NCI-H1105 (cell line): ENCODE measurements at places on chromosomes 4 and X.

DNA sequence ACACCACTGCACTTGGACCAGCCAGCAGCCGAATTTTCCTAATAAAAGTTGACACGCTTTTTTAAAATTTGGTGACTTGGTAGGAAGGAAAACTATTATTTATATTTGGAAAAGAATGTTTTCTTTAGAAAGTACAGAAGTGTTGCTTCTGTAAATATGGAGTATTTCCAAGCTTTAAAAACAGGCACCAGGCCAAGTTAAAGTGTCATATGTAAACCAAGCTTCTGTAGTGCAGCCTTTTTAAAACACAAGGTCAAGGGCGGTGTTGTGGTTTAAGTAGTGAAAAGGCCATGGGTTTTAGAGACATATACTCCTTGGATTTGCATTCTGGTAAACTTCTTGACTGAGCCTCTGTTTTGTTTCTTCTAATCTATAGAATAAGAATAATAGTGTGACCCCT, 62.7 kb downstream of the TRIM2 start:
- DNase-seq, result no peak

DNA sequence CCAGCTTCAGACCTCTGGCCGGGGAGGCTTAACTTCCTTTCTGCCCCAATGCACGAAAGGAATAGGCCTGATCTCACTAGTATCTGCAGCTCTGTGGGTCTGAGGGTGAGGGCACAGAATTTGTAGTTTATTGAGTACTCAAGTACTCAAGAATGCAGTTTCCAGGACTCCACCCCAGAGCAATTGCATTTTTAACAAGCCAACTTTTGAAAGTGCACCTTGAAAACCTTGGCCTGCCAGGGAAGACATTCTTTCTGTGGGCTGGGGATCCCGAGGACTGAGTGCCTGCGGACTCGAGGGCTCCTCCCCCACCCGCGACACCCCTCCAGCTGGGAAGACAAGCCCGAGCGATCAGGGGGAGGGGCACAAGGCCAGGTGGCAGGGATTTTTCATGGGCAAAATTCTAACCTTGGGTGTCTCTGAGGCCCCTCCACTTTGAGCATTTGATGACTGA, 22.4 kb downstream of the RS1 start:
- no peak for DNase-seq

DNA sequence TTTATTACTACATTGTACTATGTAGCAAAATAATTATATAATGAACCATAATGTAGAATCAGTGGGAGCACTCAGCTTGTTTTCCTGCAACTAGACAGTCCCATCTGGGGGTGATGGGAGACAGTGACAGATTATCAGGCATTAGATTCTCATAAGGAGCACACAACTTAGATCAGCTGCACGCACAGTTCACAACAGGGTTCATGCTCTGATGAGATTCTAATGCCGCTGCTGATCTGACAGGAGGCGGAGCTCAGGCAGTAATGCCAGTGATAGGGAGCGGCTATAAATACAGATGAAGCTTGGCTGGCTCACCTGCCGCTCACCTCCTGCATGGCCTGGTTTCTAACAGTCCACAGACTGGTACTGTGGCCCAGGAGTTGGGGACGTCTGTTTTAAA, 199.2 kb downstream of the MAB21L2 start:
- no peak for DNase-seq

GRCh38 chr4:17545374-17546140, 30.6 kb downstream of the CLRN2 start:
- no peak for DNase-seq

DNA sequence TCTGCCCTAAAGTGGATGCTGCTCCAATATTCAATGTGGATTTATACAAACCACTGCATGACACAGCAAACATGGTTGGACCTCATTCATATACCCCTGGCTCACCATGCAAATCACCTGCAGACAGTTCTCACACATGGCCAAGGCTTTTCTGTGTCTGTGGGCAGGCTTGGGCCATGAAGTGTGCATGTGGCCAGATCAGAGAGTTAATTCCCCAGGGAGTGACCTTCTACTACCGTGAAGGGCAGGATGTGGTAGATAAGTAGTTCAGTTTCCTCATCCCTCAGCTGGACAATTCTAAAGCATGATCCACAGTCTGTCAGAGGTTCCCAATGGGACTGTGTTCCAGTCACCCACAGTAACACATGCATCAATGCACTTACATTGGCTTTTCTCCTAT, 24.6 kb upstream of the BCLAF3 start:
- DNase-seq, result no peak

DNA sequence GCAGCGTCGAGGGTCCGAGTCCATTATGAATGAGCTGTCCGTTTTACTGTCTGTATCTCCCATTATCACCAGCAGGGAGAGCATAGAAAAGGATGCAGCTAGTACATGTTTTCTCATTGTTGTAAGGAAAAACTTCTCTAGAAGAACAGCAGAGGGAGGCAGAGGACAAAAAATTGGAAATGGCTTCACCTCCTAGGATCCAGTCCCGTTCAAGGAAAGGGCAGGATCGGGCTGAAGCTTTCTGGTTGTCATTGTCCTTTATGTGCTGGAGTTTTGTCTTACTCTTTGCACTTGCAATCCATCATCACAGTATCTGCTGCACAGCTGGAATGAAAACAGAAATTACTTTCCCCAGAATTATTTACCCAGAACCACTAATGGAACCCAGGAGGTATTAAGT, 14.7 kb downstream of the NDP start:
- peak; percentile 56 for DNase-seq

GRCh38 chr4:116870686-116871085, 214.7 kb downstream of the TRAM1L1 start:
- no peak for DNase-seq

GRCh38 chrX:115649461-115650063, 88.6 kb downstream of the PLS3 start:
- no peak for DNase-seq
